ENCODE measurements at places on chromosomes 16 and 17. TPM values are rescaled to one million over a fixed set of nuclear protein-coding genes. Genes with fewer than 3 reads are reported as not detected.
A peak's percentile ranks its signal among the peaks of the same experiment; 100 is the strongest.

SEPTIN12 gene
- total RNA-seq: not detected

MPV17L gene
- 7.2 TPM for total RNA-seq

LDAF1 gene
- total RNA-seq: 194 TPM

SPIRE2 gene
- total RNA-seq: 5.4 TPM

RNU2-1 gene
- 1,199 TPM for total RNA-seq

GNPTG gene
- total RNA-seq: 213 TPM

MT1M gene
- 11.2 TPM for total RNA-seq

HSD17B1 gene
- 1.1 TPM for total RNA-seq

CIBAR2 gene
- total RNA-seq: 0.30 TPM

VAT1L gene
- total RNA-seq: 103 TPM

TBC1D3I gene
- total RNA-seq: not detected

DNA sequence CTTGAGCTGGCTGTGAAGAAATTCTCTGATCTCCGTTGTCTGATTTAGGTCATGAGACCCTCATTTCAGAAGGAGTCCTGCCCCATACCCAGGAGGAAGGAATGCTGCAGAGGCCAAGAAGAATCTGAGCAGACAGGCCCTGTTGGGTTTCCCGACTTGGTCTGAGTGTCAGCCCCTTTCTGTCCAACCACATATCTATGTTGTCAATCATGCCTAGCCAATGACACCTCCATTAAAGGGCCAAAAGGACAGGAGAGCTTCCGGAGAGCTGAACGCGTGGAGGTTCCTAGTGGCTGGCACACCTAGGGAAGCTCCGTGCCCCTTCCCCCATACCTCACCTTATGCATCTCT is 37.8 kb downstream of the PIMREG start:
- no peaks in the 10 kb centered on the region for H3K27me3 ChIP-seq
- no peak for DNase-seq
- no peaks in the 10 kb centered on the region for H3K4me1 ChIP-seq
- H3K36me3 ChIP-seq: no peaks in the 10 kb centered on the region
- H3K27ac ChIP-seq: no peak overlapping the region

GRCh38 chr16:70648606-70649005 is 2.2 kb downstream of the IL34 start:
- H3K4me3 ChIP-seq: no peak overlapping the region
- no peaks in the 10 kb centered on the region for H3K36me3 ChIP-seq
- H3K27ac ChIP-seq: no peak overlapping the region
- H3K4me1 ChIP-seq: peaks cover 15% of the 10 kb centered on the region
- no peak for DNase-seq

DNA sequence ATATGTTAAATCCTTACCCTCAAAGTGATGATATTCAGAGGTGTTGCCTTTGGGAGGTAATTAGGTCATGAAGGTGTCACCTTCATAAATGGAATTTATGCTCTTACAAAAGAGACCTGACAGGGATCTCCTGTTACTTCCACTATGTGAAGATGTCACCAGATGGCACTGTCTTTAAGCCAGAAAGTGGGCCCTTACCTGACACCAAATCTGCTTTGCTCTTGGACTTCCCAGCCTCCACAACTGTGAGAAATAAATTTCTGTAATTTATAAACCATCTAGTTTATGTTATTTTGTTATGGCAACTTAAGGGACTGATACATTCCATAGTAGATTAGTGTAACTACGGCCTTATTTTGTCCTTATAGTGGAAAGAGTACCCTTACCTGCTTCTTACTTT is 358.3 kb upstream of the SALL1 start:
- H3K4me3 ChIP-seq: no peak overlapping the region
- H3K36me3 ChIP-seq: no peaks in the 10 kb centered on the region
- H3K4me1 ChIP-seq: no peaks in the 10 kb centered on the region
- no peaks in the 10 kb centered on the region for H3K27me3 ChIP-seq
- no peak overlapping the region for H3K27ac ChIP-seq

DNA sequence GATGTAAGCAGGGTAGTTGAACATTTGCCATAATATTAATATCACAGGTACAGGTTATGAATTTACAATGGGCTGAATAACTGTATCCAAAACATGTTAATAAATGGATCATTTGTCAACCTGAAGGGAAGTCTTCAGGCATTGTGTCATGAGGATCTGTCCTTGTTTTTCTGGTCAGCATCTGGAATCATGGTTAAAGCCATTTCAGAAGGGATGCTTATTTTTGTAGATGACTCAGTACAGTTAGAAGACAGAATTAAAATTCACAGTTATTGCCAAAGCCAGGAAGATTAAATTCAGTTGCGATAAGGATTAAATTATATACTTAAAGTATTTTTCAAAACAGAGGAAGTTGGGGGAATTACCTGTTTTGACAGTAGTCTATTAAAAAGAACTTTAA is 8.0 kb downstream of the PSMD11 start:
- H3K36me3 ChIP-seq: no peaks in the 10 kb centered on the region
- no peaks in the 10 kb centered on the region for H3K4me1 ChIP-seq
- no peak overlapping the region for H3K27ac ChIP-seq
- no peaks in the 10 kb centered on the region for H3K27me3 ChIP-seq
- no peak overlapping the region for H3K4me3 ChIP-seq

DNA sequence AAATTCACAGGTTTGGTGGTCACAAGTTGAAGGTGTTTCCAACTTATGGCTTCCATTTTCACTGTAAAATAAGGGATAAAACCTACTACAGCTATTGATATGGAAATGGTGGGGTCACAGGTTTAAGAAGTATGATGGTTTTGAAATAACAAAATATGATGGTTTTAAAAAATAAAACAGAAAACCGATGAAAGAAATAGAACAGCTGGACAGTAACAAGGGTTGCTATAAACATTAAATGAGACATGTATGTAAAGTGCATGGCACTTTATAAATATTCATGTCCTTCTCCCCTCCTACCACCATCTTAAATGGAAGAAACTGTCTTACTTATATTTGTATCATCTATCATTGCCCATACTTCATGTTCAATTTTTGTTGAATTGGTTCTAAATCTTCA is 31.3 kb downstream of the ASPA start:
- H3K27me3 ChIP-seq: no peaks in the 10 kb centered on the region
- H3K27ac ChIP-seq: no peak overlapping the region
- H3K4me3 ChIP-seq: no peak overlapping the region
- H3K4me1 ChIP-seq: no peaks in the 10 kb centered on the region
- H3K36me3 ChIP-seq: no peaks in the 10 kb centered on the region

DNA sequence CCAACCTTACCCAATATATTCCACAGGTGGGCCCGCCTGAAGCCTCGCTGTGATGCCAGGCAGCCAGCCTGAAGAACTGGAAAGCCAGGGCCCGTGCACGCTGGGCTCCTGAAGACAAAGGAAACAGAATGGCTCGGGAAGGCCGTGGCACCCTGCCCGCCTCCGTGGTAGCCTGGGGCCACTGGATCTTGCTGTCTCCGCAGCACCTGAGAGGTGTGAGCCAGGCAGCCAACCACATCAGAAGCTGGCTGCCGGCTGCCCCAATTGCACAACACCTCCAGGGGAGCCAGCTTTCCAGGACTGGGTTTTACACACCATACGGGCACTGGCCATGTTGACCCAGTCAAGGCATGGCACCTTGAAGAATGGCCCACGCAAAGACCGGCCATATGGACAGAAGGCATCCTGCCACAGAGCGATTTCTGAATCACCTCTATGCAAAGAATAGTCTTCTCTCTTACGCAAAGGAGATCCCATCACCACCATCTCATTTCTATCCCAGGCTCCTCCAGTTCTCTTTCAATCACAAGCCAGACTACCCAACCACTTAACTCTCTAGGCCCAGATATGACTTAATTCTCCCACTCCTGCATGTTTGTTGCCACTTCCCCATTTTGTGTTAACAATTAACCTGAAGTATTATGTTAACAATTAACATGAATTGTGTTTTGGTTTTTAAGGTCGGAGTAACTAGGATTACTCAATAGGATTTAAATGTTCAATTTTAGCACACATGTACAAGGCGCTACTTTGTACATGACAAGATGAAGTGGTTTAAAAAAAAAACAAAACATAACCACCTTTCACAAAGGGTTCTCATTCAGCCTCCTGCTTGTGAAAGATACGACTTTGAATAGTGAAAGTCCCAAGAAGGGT is 32.1 kb downstream of the ZFHX3 start:
- H3K27ac ChIP-seq: no peak overlapping the region
- no peak overlapping the region for H3K4me3 ChIP-seq
- H3K4me1 ChIP-seq: peaks cover 27% of the 10 kb centered on the region
- DNase-seq: no peak

DNA sequence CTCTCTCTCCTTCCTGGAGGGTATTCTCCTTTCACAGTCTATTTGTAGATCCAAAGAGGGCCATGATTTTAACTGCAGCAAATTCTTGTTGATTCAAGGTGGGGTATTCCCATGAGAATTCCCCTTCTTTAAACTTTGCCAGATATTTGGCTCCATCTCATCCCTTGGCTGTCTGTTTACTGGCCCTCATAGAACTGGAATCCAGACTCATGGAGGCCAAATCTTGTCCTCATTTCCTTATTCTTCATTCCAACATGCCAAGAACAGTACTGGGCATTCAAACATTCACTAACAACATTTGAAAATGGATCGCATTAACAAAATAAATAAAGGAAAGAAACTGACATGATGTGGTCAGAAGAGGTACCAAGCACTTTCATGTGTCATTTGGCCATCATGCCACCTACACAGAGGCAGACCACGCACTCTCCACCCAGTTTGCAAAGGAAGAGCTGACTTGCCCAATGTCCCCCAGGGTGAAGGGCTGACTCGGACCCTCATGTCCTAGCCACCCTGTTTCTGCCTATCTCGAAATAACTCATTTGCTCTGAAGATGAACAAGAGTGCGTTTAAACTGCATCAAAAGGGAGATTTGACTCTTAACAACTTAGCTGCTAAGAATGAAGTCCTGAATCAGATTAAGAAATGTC is 23.1 kb upstream of the SLC35B1 start:
- no peaks in the 10 kb centered on the region for H3K36me3 ChIP-seq
- H3K4me1 ChIP-seq: peaks cover 10% of the 10 kb centered on the region
- no peaks in the 10 kb centered on the region for H3K27me3 ChIP-seq
- no peak overlapping the region for H3K4me3 ChIP-seq
- DNase-seq: no peak
- peak overlapping the region; percentile 78 for H3K27ac ChIP-seq

DNA sequence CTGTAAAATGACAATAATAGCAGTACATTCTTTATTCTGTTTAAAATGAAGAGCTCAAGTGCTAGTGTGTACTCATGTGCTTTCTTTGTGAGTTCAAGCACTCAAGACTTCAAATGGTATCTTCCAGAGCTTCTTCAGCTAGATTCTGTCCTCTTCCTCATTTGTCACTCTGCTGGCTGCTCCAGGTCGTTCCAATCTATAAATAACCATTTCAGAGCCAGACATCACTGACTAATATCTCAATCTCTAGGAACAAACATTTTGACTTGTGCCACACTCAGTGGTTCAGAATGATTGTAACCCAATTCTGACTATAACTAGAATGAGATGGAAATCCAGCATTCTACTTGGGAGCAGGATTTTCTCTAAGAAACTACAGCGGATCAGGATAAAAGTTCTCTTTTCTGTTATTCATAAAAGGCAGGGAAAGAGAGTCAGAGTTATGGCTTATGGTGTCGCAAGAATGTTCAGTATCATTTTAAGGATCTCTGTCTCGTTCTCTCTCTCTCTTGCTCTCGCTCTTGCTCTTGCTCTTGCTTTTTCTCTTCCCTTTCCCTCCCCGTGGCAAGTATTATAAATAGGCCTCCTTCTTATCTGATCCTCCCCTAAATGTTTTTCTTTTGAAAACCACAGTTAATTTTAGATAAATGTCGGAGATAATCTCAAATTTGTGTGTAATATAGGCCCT is 116.3 kb upstream of the MAF start:
- peak overlapping the region; percentile 44 for H3K27ac ChIP-seq
- H3K4me1 ChIP-seq: peaks cover 36% of the 10 kb centered on the region
- H3K4me3 ChIP-seq: no peak overlapping the region
- no peaks in the 10 kb centered on the region for H3K27me3 ChIP-seq
- DNase-seq: no peak

GRCh38 chr17:72723711-72724110 is 368.8 kb downstream of the SLC39A11 start:
- no peak overlapping the region for H3K4me3 ChIP-seq
- no peak overlapping the region for H3K27ac ChIP-seq
- DNase-seq: no peak
- H3K36me3 ChIP-seq: no peaks in the 10 kb centered on the region

DNA sequence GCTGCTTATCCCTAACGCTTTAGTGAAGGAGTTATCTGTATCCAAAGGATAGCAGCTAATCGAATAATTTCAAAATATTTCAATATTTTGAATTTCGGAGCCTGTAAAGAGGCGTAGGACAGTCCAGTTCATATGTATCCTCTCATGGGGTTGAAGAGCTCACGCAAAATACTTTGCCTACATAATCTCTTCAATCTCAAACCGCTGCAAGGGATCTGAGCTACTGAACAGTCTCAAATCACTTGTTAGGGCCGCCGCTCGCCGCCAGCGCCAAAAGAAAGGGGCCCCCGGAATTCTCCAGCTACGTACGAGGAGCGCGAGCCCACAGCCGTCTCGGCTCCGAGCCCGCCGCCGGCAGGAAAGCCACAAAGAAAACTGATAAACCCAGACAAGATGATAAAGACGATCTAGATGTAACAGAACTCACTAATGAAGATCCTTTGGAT is 601 bp upstream of the RFWD3 start:
- H3K27me3 ChIP-seq: no peaks in the 10 kb centered on the region
- peaks cover 11% of the 10 kb centered on the region for H3K36me3 ChIP-seq
- no peaks in the 10 kb centered on the region for H3K4me1 ChIP-seq
- H3K4me3 ChIP-seq: peak overlapping the region; percentile 69
- no peak for DNase-seq

DNA sequence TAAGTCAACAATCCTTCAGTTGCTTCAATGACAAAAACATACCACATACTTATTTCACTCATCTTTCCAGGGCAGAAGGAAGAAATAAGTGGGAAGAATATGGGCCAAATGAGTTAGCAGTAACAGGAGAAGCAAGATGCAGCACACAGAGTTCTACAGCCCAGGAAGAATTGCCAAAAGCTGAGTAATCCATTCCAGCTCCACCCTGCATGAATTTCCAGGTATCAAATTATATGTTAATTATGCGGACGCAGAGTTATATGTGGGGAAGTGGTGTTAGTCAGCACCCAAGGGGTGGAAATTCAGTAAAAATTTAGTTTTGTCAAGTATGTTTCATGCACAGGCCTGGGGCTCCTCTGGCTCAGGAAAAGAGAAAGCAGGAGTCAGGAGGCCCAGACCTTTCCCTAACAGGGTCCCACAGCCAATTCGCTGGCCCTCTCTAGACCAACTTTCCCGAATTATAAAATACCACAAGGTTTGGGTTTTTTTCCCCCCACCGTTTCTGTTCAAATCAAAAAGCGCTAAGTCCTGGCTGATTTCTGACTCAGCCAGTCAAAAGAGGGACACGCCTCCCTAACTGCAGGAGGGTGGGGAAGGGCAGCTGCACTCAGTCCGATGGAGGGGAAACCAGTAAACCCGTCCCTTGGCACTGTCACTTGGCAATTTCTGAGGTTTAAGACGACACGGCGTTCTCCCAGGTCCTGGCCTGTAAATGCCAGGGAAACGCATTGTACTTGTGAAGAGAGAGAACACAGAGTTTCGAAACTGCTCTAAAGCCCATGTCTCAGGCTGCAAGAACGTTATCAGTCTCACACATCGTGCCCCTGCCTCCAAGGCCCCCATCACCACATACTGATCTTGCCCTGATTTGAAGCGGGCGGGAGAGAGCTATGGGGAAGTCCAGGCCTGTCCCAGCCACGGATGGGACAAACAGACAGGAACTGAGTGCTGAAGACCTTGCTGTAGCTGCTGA is 58.1 kb downstream of the ZFHX3 start:
- H3K4me1 ChIP-seq: peaks cover 60% of the 10 kb centered on the region
- H3K27me3 ChIP-seq: no peaks in the 10 kb centered on the region
- H3K4me3 ChIP-seq: no peak overlapping the region
- peak overlapping the region; percentile 84 for H3K27ac ChIP-seq
- peak; percentile 90 for DNase-seq

GRCh38 chr16:12661656-12662172 is 142.0 kb downstream of the CPPED1 start:
- H3K27ac ChIP-seq: no peak overlapping the region
- no peak overlapping the region for H3K4me3 ChIP-seq
- H3K4me1 ChIP-seq: no peaks in the 10 kb centered on the region
- H3K27me3 ChIP-seq: no peaks in the 10 kb centered on the region
